ENCODE measurements at places on chromosomes 5 and 9.
A peak's percentile ranks its signal among the peaks of the same experiment; 100 is the strongest.

DNA sequence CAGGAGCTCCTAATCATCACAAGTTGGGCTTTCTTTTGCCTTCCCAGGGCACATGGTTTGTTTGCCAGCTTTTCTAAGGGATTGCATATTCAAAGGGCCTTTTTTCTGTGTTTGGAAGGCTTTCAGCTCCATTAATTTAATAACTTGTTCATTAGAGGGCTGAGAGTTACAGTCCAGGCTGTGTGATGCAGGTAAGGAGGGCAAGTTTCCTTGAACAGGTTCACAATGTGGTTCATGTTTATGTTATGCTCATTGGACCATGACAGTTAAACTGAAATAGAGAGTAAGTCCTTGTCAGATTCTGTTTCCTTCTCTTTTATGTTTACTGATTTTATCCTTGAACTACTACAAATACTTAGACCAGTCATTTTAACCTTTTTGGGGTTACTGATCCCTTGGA lies 174.4 kb downstream of the MARCHF11 start:
- no peak for DNase-seq

DNA sequence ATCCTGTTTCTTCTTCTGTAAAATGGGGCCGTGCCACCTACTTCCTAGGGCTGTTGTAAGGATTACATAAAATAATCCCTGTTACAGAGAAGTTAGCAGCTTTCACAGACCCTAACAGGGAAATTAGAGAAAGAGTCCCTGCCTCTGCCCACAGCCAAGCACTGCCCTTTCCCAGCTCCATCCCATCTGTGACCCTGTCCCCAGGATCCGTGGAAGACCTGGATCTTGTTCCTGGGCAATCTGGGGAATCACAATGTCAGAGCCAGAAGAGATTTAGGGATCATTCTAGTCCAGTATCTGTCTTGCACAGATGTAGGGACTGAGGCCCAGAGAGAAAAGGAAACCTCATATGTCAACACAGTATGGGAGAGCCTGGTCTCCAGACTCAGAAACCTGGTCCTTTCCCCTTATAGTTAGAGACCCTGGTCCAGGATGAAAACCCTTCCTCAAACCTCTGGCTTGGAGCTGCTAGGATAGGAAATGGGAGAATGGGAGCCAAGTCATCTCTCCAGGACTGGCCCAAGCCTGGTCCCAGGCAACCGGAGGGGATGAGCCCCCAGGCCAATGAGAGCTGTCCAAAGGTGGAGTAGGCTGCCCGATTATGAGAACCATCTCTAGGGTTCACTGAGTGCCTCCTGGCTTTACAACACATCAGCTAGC lies 12.5 kb downstream of the LHX6 start:
- DNase-seq, result no peak

- DNase-seq, result no peak
Measured at GRCh38 chr9:108081112-108081511, 591.5 kb upstream of the KLF4 start.

DNA sequence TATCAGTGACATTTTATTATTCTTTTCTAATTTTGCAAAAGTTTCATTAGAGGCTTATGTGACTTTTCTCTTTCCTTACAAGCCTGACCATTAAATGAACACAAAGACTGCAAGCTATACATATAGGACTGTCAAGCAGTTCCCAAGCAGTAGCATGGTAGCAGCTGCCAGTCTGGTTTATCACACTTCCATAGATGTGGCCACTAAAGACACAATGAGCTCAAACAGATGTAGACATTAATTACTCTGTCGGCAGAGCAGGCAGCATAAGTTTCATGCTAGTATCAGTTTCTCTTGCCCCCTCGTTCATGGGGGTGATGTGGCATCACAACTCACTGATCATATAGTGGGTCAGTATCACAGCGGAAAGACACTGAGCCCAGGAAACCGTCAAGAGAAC lies 89.5 kb downstream of the CDH10 start:
- DNase-seq, result no peak

GRCh38 chr9:91900055-91900796 lies 49.8 kb downstream of the ROR2 start:
- DNase-seq, result peak; percentile 80

GRCh38 chr5:43232943-43233833 lies 41.2 kb downstream of the NIM1K start:
- DNase-seq, result no peak

DNA sequence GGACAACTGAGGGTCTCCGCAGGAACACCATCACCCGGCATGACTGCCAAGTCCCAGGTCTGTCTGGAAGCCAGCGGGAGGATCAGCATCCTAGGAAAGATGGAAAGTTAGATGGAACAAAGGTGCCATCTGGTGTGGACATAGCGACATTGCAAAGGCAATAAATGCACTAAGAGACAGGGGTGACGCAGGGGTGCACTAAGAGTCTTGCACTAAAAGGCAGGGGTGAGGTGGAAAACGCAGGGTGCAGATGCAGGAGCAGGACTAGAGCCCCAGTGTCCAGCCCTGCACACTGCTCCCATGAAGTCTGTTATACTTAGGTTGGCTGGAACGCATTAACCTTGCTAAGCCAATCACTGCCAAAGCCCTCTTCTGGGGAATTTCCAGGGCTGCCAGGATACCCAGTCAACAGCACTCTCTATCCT lies 15.5 kb downstream of the ATOX1 start:
- peak; percentile 72 for DNase-seq

DNA sequence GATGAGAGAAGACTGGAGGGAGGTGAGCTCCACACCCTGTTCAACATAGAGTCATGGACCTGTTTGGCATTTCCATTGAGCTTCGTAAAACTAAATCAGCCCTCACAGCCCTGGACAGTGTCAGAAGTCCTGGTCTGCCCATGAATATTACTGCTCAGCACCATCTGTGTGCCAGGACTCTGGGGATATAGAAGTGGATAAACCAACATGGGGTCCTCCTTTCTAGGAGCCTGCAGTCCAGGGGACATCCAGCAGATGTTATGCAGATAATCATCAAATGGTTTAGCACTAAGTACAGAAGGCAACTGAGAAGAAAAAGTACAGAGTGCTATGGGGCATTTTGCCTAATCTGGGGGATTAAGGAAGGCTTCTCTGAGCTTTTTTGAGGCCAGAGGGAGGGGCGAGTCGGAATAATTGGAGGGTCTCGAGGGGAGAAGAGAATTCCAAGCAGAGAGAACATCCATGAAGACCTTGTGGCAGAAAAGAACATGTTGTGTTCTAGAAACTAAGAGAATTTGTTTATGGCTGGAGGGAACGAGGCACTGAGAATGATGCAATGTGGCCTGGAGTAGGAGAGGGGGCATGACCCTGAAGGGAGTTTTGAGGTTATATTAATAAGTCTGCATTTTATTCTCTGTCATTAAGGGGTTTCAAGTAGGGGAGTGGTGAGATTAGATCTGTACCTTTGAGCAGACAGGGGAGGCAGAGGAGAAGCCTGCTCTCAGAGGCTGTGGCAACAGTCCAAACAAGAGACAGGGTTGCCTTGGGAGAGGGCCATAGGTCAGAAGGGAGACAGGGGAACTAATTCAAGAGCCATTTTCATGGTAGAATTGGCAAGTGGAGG lies 63.5 kb upstream of the SLC2A8 start:
- DNase-seq, result no peak

DNA sequence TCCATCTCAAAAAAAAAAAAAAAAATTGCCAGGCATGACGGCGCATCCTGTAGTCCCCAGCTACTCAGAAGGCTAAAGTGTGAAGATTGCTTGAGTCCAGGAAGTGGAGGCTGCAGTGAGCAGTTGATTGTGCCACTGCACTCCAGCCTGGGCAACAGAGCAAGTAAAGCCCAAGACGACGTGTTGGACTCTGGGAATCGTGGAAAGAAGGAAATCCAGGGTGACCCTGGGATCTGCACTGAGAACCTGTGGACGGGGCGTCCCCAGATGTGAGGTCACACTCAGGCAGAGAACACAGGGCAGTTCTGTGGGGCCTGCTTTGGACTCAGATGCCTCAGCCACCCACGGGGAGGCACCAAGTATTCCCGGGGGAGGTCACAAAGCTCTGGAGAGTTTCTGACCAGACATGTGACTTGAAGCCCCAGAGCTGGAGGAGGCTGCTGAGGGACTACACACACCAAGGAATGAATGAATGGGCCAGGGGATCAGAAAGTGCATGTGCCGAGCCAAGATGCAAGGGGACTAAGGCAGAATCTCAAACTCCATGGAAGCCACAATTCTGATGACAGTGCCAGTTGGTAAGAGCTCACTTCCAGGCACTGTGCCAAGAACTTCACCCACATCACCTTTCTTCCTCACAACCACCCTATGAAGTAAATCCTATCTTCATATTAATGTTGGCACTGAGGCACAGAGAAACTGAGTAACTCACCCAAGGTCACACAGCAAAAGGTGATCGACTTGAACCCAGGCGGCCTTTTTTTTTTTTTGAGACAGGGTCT lies 12.9 kb downstream of the DYNC2I2 start:
- DNase-seq, result peak; percentile 31

DNA sequence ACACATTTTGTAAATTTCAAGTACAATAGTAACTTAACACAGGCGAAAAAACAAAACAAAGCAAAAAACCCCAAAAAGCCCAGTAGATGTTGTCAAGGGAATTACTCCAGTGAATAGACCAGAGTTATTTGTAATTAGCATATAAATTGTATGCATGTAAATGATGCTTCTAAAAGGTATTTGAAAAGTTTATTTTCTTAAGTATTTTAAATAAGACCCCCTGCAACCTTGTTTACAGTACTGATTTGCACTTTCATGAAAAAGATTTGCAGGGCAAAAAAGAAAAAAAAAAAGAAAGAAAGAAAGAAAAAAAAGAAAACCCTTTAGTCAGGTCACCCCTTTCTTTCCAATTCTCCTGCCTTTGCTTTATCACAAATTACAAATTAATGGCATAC lies 372.3 kb upstream of the IRX2 start:
- no peak for DNase-seq

DNA sequence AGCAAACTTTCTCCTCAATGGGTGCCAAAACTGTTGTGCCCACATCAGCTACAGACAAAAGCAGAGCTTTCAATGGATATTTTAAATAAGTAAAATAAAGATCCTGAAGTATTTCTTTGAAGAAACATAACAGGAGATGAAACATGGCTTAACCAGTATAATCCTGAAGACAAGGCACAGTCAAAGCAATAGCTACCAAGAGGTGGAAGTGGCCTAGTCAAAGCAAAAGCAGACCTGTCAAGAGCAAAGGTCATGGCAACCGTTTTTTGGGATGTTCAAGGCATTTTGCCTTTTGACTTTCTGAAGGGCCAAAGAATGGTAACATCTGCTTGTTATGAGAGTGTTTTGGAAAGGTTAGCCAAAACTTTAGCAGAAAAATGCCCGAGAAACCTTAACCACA lies 77.9 kb downstream of the ANXA1 start:
- DNase-seq, result no peak
